Left forelimb (tissue), 1 donor: ENCODE measurements at places on chromosomes 12 and 14.

- no peak for DNase-seq
These were observed 39.1 kb downstream of the DDHD1 start for GRCh38 chr14:53113989-53114388.

DNA sequence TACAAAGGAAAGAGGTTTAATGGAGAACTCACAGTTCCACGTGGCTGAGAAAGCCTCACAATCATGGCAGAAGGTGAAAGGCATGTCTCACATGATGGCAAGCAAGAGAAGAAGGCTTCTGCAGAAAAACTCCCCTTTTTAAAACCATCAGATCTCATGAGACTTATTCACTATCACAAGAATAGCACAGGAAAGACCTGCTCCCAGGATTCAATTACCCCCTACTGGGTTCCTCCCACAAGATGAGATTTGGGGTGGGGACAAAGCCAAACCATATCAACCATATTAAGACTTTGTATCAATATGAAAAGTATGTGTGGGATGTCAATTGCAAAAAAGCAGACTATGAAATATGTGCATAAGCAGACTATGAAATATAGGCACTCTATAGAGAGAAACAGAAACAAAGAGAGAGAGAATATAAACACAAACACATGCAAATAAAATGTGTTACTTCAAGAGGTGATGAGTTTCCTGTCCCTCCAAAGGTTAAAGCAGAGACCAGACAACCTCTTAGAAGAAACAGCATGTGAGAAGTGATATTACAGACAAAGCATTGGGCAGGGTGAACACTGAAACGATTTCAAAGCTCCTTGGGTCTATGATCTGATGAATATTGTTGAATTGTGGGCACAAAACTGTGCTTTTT, 151.2 kb upstream of the KRR1 start:
- no peak for DNase-seq

- no peak for DNase-seq
These were observed 58.9 kb upstream of the PLEKHG3 start for GRCh38 chr14:64645220-64645892.

DNA sequence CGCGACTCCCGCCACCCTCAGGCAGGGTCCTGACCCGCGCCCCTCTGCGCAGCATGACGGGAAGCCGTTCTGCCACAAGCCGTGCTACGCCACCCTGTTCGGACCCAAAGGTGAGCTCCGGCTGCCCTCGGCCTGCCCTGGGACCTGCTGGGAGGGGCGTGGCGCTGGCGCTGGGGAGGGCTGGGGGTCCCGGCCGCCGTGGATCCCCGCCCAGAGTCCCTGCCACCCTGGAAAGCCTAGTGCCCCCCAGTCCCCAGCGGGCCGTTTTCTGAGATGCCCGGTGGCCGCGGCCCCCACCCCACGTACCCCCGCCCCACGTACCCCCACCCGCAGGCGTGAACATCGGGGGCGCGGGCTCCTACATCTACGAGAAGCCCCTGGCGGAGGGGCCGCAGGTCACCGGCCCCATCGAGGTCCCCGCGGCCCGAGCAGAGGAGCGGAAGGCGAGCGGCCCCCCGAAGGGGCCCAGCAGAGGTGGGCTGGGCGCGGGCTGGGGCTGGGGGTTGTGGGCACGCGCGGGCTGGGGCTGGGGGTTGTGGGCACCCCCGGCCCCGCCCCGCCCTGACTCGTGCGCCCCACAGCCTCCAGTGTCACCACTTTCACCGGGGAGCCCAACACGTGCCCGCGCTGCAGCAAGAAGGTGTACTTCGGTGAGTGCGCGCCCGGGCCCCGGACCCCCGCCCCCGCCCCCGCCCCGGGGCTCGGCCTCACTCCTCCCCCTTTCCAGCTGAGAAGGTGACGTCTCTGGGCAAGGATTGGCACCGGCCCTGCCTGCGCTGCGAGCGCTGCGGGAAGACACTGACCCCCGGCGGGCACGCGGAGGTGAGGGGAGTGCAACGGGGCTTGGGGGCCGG, 4.0 kb downstream of the CRIP2 start:
- DNase-seq: no peak

- DNase-seq: no peak
These were observed 368.0 kb downstream of the CCDC91 start for GRCh38 chr12:28558250-28558649.

DNA sequence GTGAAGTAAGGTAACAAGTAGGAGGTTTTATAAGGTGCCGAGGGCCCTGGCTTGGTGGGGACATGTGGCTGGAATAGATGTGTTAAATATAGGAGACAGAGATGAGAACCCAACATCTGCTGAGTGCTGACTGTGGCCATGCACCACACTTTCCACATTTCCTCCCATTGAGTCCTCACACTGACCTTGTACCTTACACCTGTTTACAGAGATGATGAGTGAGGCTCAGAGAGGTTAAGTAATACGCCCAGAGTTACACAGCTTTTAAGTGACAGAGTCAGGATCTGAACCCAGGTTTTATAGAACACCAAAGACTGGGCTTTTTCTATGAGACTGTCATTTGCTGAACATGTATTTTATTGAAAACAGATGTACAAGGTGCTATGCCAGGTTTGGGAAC, 70.8 kb upstream of the LTA4H start:
- DNase-seq: no peak

DNA sequence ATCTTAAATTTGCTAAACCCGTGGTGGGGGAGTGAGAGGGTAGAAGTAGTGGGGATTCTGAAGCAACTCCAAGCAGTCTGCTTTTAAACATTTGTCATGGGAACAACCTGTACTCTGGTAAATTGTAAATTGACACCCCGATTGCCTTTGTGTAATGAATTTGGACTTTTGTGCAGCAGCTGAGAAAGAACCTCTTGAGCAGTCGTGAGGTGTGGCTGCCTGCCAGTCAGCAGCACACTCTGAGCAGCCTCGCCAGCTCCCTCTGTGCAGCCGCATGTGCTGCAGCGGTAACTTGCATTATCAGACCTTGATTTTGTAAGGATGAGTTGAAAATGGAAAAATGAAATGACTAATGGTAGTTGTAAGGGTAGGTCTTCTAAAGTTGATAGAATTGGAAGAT, 74.3 kb downstream of the SUSD6 start:
- no peak for DNase-seq

DNA sequence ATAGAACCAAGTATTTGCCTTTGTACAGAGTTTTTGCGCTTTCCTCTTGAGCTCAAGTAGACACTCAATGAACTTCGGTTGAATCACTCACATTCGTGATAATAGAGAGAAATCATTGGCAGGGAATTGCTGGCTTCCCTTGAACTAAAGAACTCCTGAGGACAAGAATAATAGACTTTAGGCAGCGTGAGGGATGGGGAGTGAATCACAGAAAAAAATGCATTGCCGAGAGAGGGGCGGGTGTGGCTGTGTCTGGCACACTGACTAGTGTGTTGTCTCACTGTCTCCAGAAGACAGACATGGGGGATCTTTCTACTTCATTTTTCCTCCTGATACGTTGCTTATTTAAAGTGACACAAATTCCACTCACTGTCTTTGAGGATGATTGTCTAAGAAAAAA, 805.2 kb downstream of the BCL11B start:
- DNase-seq: no peak

DNA sequence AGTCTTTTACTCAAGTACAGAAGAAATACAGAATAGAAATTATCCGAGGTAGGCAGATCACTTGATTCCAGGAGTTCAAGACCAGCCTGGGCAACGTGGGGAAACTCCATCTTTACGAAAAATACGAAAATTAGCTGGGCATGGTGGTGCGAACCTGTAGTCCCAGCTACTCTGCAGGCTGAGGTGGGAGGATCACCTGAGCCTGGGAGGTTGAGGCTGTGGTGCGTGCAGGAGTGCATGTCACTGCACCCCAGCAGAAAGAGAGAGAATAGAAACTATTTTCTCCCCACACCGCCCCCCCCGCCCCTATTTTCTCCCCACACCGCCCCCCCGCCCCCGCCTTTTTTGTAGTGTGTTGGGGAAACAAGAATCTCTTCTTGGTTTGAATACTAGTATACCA, 2.2 kb downstream of the DNM1L start:
- no peak for DNase-seq

DNA sequence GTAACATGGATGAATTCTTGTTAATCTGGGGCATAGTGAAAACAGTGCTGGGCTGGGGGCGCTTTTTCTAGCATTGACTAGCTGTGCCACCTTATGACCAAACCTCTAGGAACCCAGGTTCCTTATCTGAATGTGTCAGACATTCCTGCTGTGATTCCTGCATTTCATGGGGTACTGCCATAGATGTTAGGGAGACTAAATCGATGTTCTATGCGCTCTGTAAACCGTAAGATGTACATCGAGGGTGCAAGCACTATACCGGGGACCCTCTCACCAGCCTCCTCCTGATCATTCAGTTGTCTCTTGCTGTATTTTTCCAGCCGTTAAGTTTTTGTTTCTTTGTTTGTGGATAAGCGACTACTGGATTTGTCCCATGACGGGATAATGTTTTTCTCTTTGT, 170.9 kb upstream of the PARP11 start:
- DNase-seq: no peak

GRCh38 chr12:11830307-11830801, 180.9 kb downstream of the ETV6 start:
- no peak for DNase-seq

GRCh38 chr12:46439793-46440511, 67.4 kb upstream of the SLC38A2 start:
- no peak for DNase-seq

GRCh38 chr12:107231303-107231702, 138.0 kb upstream of the CRY1 start:
- DNase-seq: no peak

GRCh38 chr12:129662234-129662633, 241.6 kb downstream of the TMEM132D start:
- DNase-seq: no peak

DNA sequence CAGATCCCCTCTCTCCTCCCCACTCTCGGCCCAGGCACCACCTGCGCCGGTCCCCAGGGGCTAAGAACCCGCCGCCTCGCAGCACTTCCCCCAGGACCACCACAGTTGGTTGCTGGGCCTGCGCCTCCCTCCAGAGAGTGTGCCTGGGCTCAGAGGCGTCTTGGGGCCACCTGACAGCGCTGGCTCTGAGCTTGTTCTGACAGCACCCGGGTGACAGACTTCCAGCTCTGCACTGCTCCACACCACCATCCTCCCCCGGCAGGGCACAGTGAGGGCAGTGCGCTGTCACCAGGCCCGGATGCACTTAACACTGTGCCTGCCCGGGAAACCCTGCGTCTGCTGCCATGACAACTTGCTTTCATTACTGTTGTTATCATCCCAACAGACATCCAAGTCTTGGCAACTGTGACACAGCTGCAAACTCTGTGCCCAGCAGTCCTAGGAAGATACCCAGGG, 6.6 kb downstream of the BRF1 start:
- no peak for DNase-seq

DNA sequence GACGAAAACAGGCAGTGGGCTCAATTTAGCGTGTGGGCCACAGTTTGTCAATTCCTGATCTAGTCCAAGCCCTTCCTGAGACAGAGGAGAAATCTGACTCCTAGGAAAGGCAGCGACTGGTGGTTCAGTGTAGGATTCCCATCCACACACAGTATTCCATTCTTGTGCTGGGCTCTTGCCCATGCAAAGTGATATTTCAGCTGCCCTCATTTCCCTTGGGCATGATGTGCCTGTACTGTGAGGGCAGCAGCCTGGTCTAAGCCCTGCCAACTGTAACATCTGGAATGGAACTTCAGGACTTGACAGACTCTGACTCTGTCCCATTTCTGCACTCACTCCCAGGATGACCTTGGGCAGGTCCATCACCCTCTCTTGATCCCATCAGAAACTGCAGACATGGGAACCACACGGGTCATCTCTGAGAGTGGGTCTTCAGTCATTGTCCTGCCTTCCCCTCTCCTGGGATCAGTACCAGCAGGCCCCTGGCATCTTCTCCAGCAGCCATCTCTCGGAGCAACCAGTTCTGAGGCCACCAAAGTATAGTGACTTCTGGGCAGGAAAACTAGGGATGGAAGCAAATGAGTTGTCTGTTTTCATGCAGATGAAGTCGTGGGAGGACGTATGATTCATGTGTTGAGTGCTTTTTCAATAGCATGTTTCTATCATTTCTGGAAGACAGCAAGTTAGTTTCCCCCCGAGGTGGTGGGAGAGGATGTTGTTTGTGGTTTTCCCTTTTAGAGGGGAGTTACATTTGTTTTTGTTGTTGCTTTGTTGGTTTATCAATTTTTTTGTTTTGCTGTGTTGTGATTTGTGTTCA, 54.2 kb upstream of the BCL2L14 start:
- no peak for DNase-seq

GRCh38 chr14:95513291-95513690, 3.2 kb downstream of the SYNE3 start:
- no peak for DNase-seq

GRCh38 chr12:49026101-49026500, 7.5 kb upstream of the PRKAG1 start:
- DNase-seq: no peak

DNA sequence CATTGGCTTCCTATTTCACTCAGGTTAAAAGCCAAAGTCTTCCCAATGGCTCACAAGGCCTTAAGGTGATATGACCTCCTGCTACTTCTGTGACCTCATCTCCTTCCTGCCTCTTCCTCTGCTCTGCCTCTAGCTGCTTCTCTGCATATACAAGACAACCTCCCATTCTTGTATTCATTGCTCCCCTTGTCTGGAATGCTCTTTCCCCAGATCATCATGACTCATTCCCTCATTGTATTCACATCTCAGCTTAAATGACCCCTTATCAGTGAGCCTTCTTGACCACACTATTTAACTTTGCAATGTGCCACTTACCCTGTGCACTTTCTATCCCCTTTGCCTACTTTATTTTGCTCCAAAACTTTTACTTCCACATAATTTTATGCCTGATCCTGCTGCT, 90.2 kb downstream of the PPP1R12A start:
- DNase-seq: no peak
